ENCODE measurements at places on chromosomes 5 and 9.

GRCh38 chr9:88049677-88050307, 75.5 kb upstream of the CDK20 start:
- DNase-seq: no peak

DNA sequence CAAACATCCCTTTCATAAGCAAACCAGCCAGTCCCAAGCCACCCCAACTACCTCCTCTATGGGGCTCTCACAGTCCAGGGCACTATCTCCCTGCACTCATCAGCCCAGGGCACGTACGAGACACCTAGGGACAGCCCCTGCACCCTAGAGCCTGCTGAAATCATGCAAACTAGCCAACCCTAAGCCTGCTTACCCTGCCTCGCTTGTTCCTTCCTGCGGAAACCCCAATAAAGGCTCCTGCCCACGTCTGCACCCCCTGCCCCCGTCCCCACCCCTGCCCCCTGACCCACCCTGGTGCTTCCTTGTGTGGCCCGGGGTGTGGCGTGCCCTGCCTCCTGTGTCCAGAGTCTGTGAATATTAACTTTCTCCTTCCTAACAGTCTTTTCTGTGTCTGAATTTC, 135.9 kb downstream of the GADD45G start:
- DNase-seq: no peak

DNA sequence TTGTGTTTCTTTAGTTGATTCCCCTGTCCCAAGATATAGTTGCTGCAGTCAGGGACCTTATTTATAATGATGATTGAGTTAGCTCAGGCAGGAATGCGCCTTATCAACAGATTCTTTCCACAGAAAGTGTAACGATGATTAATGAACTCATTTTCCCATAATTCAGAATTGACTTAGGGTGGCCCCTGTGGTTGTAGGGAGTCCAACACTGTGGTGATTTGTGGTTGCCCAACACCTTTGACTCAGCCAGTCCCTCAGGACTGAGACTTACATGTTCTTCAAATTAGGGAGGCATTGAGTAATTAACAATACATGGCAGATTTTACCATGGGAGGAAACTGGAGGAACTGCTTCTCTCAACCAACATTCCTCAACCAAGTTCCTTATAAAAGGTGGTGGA, 221.9 kb downstream of the GABRG2 start:
- DNase-seq: no peak

GRCh38 chr9:124733964-124734740, 37.0 kb downstream of the NR6A1 start:
- DNase-seq: no peak
